ENCODE measurements at places on chromosomes 13 and 19.
A peak's percentile ranks its signal among the peaks of the same experiment; 100 is the strongest.

GRCh38 chr13:91347202-91347995 is at the start of gene MIR17HG:
TSS of gene MIR17HG (plus strand) at chr13:91347687.
- DNase-seq: peak; percentile 88

DNA sequence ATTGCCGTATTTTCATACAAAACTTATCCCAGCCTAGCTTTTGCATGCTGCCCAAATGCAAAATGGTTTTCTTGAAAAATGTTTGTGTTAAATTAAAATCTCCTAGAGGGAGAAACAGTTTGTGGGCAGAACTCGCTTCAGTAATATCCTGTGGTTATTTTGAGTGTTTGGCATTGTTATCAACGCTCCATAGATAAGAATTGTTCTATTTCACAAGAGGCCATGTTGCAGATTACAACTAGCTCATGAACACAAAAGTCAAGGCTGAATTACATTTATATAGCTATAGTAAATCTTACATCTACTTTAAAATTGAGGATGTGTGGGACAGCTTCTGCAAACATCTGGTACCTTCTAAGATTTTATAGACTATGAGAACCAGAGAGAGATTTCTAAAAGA is 447.9 kb downstream of the DCT start:
- no peak for DNase-seq

GRCh38 chr19:13099073-13099999 is 3.3 kb downstream of the LYL1 start:
- peak; percentile 73 for DNase-seq

GRCh38 chr19:9498183-9498902 is at the start of gene ZNF560:
TSS of gene ZNF560 (minus strand) at chr19:9498616. CDS start at chr19:9475313, 23,303 bp downstream.
- no peak for DNase-seq

- DNase-seq: no peak
Observed at GRCh38 chr13:27855381-27855780, 63.1 kb downstream of the GSX1 start.
